Astrocyte (in vitro differentiated cells and primary cell): ENCODE measurements at places on chromosomes 3 and 15. TPM values are rescaled to one million over a fixed set of nuclear protein-coding genes. Genes with fewer than 3 reads are reported as not detected.

Gene SHC4
- total RNA-seq, result 2.7 and 3.7 TPM in 2 replicates

Gene CMTM8
- 1.6 TPM in 2 replicates for total RNA-seq

- no peak for DNase-seq
- H3K4me3 ChIP-seq, result no peak overlapping the region
- no peaks in the 10 kb centered on the region for H3K4me1 ChIP-seq
- H3K36me3 ChIP-seq, result no peaks in the 10 kb centered on the region
- no peaks in the 10 kb centered on the region for H3K27me3 ChIP-seq
These were observed 520.6 kb downstream of the MFSD1 start for GRCh38 chr3:159322322-159322939.

Gene ALS2CL
- total RNA-seq, result 8.5 and 13.5 TPM in 2 replicates

DNA sequence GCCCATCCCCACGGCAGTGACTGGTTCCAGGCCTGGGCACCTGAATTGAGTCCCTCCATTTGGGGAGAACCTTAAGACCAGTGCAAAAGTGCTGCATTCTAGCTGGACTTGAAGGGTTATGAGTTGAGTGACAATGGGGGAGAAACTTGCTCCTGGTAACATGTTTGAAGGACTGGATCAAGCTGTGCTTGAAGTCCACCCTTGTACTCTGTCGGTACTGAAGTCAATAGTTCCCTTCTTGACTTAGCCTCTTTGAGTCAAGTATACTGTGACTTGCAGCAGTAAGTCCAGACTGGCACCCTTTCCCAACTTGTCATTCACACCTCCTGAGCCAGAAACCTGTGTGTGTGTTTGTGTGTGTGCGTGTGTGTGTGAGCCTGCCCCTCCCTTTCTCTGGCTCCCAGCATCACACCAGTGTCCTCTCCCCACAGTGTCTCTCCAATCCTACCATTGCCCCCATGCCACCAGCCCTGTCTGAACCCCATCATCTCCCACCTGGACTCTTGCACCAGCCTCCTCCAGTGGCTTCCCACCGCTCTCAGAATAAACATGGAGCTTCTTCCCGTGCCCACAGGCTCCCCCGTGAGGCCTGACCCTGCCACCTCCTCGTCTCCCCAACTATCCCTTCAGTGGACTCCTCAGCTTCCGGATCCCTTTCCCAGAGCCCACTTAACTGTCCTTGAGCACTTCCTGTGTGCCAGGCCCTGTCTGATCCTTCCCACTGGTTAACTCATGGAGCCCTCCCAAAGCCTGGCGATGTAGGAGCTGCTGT is 10.2 kb upstream of the FBLN2 start:
- peaks cover 57% of the 10 kb centered on the region for H3K4me1 ChIP-seq
- H3K4me3 ChIP-seq, result no peak overlapping the region
- H3K27me3 ChIP-seq, result no peaks in the 10 kb centered on the region

Gene RLBP1
- not detected in 2 replicates for total RNA-seq
